Colonic mucosa (tissue), 4 donors: ENCODE measurements at places on chromosomes 2 and 18. TPM values are rescaled to one million over a fixed set of nuclear protein-coding genes. Genes with fewer than 3 reads are reported as not detected.
A peak's percentile ranks its signal among the peaks of the same experiment; 100 is the strongest.

MYO5B gene
- 132 TPM for total RNA-seq

GRCh38 chr2:69916106-69916505 is 1.2 kb downstream of the MXD1 start:
- H3K4me1 ChIP-seq, result no peaks in the 10 kb centered on the region
- no peak for DNase-seq
- peak overlapping the region; percentile 89 for H3K27ac ChIP-seq
- H3K4me3 ChIP-seq, result peak overlapping the region; percentile 87
- no peaks in the 10 kb centered on the region for H3K36me3 ChIP-seq
- no peaks in the 10 kb centered on the region for H3K27me3 ChIP-seq

- no peak overlapping the region for H3K27ac ChIP-seq
- H3K36me3 ChIP-seq, result no peaks in the 10 kb centered on the region
- no peak overlapping the region for H3K4me3 ChIP-seq
These were observed 25.0 kb downstream of the MPPE1 start for GRCh38 chr18:11883153-11883552.

GRCh38 chr2:222504191-222504590 is 79.8 kb downstream of the SGPP2 start:
- no peaks in the 10 kb centered on the region for H3K4me1 ChIP-seq
- H3K27ac ChIP-seq, result no peak overlapping the region
- no peaks in the 10 kb centered on the region for H3K27me3 ChIP-seq
- no peak for DNase-seq
- no peak overlapping the region for H3K4me3 ChIP-seq
- no peaks in the 10 kb centered on the region for H3K36me3 ChIP-seq
